Smooth muscle cell of the pulmonary artery (primary cell): ENCODE measurements at places on chromosomes 3 and 15. TPM values are rescaled to one million over a fixed set of nuclear protein-coding genes. Genes with fewer than 3 reads are reported as not detected.

Gene PIERCE2
- total RNA-seq: 1.7 and 3.1 TPM in 2 replicates

Gene TNNC1
- total RNA-seq: 0.23 and 2.6 TPM in 2 replicates

Gene SPPL2A
- total RNA-seq: 135 and 157 TPM in 2 replicates

Gene A4GNT
- total RNA-seq: not detected in 2 replicates

Gene FRMD5
- total RNA-seq: 10.0 and 30.2 TPM in 2 replicates

Gene SLC12A1
- total RNA-seq: not detected in 2 replicates

Gene SGO1
- 0.83 and 2.2 TPM in 2 replicates for total RNA-seq

Gene VPS18
- 41.6 and 49.0 TPM in 2 replicates for total RNA-seq

Gene SPRED1
- 39.3 and 50.0 TPM in 2 replicates for total RNA-seq

Gene ZNF80
- not detected in 2 replicates for total RNA-seq

Gene FANCD2OS
- not detected in 2 replicates for total RNA-seq

Gene FBXL22
- total RNA-seq: 1.4 and 1.7 TPM in 2 replicates

Gene GUCA1C
- not detected in 2 replicates for total RNA-seq

Gene MESP1
- 0.20 and 0.26 TPM in 2 replicates for total RNA-seq
